ENCODE measurements at places on chromosomes 5 and 9.
A peak's percentile ranks its signal among the peaks of the same experiment; 100 is the strongest.

- no peak for DNase-seq
Observed at GRCh38 chr9:135601988-135602387, 37.4 kb downstream of the GLT6D1 start.

GRCh38 chr5:77398896-77399295, 93.2 kb downstream of the WDR41 start:
- no peak for DNase-seq

- DNase-seq = no peak
Observed at GRCh38 chr5:98570661-98571191, 202.7 kb upstream of the RGMB start.

DNA sequence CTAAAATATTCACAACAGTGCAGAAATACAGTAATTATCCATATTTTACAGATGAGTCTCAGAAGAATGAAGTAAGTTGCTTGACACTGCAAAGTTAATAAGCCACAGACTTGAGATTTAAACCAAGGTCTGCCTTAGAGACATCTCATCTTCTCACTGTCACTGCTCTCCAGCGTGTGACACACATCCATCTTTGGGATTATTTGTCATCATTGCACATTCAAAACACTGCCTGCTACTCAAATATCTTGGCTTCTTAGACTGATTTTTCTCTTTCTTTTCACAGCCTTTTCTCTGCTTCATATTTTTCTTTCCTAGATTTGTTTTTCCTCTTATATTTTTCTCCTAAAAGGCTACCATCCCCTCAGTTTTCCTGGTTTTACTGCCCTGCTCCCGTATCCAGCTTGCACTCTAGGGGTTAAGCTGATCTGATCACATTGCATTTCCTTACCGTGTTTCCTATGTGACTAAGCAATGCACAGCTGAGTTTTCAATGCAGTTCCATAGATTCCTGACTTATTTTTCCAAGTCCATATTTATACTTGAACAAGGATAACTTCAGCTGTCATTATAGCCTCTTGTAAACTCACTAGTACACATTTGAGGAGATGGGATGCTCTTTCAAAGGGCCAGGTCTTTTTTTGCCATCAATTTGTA, 353.0 kb downstream of the PLK2 start:
- no peak for DNase-seq

DNA sequence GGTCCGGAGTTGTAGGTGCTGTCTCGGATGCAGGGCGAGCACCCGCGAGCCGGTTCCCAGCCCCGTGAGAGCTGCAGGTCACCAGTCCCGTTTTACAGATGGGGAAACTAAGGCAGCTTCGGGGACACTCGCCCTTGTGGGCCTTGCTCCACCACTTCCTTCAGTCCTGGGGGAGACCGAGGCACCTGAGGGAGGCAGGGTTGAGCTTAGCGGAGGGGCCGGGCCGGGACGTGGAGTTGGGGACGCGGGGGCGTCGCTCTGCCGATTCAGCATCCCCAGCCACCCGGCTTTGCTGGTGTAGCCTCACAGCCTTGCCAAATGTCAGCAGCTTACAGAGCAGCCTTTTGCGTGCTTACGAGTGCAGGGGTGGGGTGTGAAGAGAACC, 530 bp downstream of the BBLN start:
- peak; percentile 23 for DNase-seq

GRCh38 chr9:86020731-86021130, 78.6 kb downstream of the GOLM1 start:
- DNase-seq = no peak

GRCh38 chr5:95256991-95257390, 27.9 kb downstream of the MCTP1 start:
- no peak for DNase-seq

DNA sequence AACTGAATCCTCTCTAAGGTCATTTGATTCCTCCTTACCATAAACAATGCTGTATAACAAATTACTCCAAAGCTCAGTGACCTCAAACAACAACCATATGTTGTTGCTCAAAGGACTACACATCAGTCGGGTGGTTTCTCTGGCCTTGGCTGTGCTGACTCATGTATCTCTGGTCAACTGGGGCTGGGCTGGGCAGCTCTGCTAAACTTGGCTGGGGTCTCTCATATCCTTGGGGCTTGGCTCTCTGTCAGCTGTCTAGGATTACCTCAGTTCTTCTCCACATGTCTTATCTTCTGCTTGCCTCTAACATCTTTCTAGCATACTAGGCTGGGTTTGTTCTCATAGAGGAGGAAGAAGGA, 86.4 kb downstream of the GALNT10 start:
- no peak for DNase-seq

- DNase-seq = no peak
Observed at GRCh38 chr5:116675626-116675910, 100.9 kb upstream of the SEMA6A start.

DNA sequence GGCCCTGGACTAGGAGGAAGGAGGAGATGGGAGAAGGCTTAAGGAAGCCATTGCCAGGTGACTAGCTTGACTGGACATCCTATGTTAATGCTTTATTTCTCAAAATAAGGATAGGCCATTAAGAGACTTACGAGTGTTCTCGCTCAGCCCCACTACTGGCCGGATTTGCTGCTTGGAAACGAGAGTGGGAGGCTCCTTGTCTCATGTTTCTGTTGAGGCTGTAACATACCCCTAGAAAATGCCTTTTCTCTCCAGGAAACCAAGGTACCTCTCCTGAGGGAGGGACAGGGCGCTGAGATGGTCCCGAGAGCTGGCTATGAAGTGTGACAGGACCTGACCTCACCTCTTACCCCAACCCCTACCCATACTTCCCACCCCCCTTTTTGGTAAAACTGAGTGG, 60.0 kb downstream of the RALGPS1 start:
- no peak for DNase-seq

All from T-helper 17 cell (primary cell).